ENCODE measurements at places on chromosomes 6 and 20.

DNA sequence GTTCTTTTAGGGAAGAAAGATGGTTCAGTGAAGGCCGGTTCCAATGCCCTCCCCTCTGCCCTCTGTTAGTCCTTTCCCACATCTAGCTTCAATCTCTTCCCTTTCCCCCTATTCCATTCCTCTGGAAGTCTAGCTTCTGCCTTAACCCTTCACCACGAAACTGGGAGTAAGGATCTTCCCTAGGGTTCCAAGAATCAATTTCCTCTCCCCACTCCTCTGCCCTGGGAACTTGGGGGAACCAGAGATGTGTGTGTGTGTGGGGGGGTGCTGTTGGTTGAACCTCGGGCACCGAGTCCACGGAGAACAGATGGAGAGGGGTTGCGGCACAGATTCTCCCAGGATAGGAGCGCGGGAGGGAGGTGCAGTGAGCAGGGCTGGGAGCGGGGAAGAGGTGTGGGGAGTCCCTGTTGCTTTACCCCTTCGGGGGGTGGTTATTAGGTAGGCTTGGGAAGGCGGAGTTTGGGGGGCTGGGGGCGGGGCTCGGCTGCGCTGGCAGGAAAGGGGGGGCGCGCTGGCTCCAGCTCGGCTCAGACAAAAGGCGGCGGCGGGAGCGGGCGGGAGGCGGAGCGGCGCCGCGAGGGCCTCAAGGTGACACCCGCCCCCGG lies at the start of gene TMEM151B:
Gene TMEM151B (plus strand): TSS at position 530 of the 605 bp plus-strand sequence. CDS start 293 bp downstream, outside the sequence.
- no peak for DNase-seq

DNA sequence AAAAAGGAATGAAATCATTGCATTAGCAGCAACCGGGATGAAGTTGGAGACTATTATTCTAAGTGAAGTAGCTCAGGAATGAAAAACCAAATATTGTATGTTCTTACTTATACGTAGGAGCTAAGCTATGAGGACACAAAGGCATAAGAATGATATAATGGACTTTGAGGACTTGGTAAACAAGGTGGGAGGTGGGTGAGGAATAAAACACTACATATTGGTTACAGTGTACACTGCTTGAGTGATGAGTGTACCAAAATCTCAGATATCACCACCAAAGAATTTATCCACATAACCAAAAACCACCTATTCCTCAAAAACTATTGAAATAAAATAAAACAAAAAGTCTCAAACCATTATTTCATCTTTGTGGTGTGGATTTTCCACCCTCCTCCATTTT lies 593.5 kb downstream of the TENT5A start:
- no peak for DNase-seq

- DNase-seq, result no peak
Measured at GRCh38 chr20:50805349-50805684, 10.5 kb downstream of the BCAS4 start.

DNA sequence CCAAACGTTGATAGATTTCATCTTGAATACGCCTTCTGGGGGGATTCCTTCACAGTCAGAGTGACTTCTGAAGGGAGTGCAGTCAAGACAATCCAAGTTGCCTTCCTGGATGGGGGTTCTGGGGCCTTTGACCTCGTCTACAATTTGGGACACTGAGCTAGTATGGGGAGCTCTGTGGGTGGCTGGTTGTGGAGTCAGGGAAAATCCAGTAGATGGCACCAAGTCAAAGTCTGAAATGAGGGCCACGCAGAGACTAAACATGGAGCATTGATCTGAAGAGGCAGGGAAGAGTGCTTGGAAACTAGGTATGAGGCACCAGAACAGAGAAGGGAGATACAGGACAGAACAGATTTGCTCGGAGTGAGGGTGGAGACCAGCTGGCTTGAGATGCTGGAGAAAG lies 43.6 kb upstream of the CCN6 start:
- DNase-seq, result no peak

DNA sequence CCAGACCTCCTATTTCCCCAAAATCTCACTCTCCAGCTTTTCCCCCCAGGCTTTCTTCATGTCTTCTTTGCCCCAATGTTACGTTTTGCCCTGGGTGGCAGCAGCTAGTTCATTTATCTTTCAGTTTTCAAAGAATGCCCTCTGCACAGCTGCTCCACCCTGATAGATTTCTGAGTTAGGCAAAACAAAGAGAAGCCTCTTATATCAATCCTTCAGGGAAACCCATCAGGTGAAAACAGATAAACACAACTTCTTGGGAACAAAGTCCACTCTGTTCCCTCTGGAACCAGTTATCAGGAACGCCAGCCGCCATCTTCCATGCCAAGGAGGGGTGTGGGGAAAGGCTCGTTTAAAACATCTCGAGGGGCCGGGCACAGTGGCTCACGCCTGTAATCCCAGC lies 34.0 kb downstream of the ZBTB9 start:
- no peak for DNase-seq
